Foreskin fibroblast (primary cell): ENCODE measurements at places on chromosomes 2 and 18.

DNA sequence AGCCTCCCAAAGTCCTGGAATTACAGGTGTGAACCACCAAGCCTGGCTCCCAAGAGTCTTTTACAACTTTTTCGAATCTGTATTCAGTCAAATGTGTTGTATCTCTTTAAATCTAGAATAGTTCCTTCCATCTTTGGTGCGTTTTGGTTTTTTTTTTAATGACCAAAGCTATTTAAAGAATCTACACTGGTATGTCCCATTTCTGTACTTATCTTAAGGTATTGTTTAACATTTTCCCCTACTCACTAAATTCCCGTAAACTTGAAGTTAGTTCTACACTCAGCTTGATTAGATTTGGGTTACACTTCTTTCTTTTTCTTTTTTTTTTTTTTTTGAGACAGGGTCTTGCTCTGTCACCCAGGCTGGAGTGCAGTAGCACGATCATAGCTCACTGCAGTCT is 63.8 kb downstream of the TMEM237 start:
- DNase-seq = no peak

GRCh38 chr2:60555066-60555782 is 1.8 kb upstream of the BCL11A start:
- DNase-seq = peak; percentile 87

- no peak for DNase-seq
Observed at GRCh38 chr2:120455390-120455789, 109.5 kb downstream of the INHBB start.

DNA sequence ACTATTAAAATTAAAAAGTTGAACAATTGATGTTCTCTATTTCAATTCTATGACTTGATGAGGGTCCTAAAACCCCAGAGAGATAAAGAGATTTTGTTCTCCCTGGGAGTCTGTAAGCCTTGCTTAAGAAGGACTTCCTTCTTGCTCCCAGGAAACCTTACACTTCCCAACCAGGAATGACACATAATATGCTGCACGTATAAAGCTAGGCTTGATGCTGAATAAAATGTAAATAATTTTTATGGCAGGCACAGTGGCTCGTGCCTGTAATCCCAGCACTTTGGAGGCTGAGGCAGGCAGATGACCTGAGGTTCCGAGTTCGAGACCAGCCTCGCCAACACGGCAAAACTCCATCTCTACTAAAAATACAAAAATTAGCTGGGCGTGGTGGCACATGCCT is 27.8 kb downstream of the SPIRE1 start:
- peak; percentile 48 for DNase-seq

DNA sequence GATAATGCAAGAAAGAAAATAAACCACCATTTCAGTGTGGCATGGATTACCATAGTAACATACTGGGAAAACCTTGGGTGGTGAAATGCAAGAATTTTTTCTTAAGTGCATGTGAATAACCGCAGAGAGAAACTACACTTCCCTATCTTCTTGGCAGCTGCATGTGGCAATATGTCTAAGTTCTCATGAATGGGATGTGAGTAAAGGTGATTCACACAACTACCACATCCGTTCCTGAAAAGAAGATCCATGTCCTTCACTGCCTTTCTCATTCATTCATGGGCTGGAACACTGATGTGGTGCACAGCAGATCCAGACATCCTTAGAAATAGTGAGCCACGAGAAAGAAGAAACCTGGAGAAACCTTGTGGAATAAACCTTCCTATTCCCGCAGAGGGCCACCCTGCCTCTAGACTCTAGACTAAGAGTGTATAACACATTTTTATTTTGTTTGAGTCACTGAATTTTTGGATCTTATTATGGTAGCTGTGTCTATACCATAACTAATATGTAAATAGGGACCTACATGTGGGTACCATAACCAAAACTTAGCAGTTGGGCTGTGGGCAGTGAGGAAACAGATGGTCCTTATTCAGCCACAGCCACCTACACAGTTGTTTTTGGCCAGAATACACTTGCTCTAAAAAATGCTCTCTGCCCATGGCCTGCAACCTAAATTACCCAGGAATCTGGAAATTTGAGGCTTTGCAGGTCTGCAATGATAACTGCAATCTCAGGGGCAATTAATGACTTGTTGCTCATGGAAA is 573.3 kb downstream of the LRP1B start:
- DNase-seq = peak; percentile 78

- no peak for DNase-seq
Observed at GRCh38 chr2:239723486-239724193, 301.5 kb downstream of the NDUFA10 start.

- no peak for DNase-seq
Observed at GRCh38 chr2:69065735-69066336, 52.9 kb downstream of the ANTXR1 start.

DNA sequence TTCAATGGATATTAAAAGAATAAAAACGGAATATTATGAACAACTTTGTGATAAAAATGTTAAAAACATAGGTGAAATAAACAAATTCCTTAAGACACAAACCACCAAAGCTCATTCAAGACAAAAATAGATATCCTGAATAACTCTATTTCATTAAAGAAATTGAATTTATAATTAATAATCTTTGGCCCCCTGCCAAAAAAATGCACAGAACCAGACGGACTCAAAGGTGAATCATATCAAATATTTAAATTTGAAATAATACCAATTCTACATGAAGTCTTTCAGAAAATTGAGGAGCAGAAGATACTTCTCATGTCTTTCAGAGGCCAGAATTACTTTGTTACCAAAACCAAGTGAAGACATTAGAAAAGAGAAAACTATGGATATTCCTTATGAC is 128.3 kb upstream of the KLHL29 start:
- DNase-seq = no peak

DNA sequence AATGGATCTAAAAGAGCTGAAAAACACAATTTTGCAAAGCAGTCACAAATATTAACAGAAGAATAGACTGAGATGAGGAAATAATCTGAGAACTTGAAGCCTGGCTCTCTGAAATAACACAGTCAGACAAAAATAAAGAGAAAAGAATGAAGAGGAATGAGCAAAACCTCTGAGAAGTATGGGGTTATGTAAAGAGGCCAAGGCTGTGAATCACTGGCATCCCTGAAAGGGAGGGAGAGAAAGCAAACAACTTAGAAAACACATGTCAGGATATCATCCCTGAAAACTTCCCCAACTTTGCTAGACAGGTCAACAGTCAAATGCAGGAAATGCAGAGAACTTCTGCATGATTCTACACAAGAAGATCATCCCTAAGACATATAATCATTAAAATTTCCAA is 73.5 kb upstream of the LHCGR start:
- peak; percentile 32 for DNase-seq
